ENCODE measurements at places on chromosomes 3 and 15.

DNA sequence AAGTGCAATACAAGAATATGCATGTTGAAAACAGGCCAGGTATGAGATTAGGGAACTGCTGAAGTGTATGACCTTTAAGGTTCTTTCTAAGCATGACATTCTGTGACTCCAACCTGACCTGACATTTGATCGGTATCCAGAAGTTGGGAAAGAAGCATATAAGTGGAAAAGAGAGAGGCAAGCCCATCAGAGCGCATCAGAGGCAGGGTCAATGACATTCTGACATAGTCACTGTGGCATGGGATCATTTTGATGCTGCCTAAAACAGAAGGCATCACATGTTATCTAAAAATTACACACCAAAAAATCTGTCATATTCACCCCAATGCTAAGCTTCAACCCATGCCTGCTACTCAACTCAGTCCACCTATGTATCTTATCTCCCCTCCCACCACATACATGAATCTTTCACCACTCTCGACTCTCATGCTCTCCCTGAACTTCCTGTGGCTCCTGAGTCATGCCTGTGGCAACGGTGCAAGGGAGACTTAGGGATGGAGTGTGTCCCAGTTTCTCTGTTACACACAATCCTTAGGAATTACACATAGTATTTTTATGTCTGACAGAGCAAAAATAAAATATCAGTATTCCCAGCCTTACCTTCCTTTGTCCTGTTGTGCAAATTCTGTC is 20.5 kb upstream of the LRRN1 start:
- peak; percentile 17 for DNase-seq

- no peak for DNase-seq
These were observed 22.6 kb upstream of the EHD4 start for GRCh38 chr15:41994772-41995475.

- no peak for DNase-seq
These were observed 4.9 kb upstream of the MYZAP start for GRCh38 chr15:57586661-57587424.

DNA sequence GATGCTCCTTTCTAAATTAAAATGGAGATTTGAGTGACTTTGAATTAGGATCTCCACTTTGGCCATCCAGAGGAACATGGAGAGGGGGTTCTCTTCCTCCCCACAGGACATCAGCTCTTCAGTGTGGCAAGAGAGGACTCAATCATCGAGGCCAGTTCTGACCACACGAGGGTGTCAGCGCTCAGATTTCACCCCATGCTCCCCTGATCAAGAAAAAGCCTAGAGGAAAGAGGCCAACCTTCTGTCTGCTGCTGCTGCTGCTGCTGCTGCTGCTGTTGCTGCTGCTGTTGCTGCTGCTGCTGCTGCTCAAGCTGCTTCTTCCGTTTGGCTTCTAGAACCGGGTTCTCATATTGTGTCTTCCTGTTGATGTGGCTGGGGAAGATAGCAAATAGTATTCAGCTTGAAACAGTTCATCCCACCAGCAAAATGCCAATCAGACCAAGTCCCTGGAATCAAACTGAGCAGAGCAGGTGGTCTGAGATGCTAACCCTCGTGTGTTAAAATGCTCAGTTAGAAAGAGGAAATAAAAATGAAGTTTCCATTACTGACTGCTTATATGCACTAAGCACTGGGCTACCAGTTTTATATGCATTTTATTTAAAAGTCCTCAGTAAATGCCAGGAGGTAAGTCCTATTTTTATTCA is 599.0 kb downstream of the MAGI1 start:
- peak; percentile 71 for DNase-seq

Data from fibroblast of skin of scalp (primary cell).